ENCODE measurements at places on chromosomes 7 and 10.
A peak's percentile ranks its signal among the peaks of the same experiment; 100 is the strongest.

DNA sequence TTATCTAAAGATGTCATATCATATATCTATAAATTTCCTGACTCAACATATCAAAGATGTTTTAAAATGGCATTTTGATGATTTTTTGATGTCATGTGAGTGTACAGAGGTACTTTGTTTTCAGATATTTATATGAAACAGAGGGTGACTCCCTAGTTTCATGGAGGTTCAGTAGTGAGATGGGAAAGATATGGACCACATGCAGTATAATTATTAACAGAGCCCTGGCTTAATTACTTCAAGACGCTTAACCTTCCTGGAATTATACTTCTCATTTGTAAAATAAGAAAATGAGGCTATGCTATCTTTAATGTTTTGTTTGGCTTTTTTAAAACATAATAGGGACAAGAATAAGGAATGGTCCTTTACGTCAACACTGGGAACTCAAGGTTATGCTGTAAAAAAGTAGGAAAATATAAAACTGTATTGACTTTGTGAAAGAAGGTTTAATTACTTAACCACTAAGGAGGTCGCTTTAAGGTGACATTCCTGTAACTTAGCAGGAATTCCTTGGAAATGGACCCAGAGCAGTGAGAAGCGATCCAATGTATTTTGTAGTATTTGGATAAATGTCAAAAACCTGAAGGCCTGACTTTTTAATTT, 821.0 kb upstream of the IGFBP3 start:
- DNase-seq: no peak

- DNase-seq: peak; percentile 72
Measured at GRCh38 chr7:3154881-3155494, 111.3 kb upstream of the CARD11 start.

DNA sequence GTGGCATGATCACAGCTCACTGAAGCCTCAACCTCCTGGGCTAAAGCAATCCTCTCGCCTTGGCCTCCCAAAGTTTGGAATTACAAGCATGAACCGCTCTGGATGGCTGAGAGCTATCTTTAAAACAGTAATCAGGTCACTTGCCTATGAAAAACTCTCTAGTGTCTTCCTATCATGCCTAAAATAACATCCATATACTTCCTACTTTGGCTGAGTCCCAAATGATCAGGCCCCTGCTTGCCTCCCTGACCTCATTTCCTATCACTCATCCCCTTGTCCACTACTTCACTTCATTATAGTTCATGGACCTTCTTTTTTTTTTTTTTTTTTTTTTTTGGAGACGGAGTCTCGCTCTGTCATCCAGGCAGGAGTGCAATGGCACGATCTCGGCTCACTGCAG, 28.0 kb downstream of the SEPTIN7 start:
- no peak for DNase-seq

- DNase-seq: no peak
Measured at GRCh38 chr7:157613575-157614322, 276.9 kb downstream of the DNAJB6 start.

- no peak for DNase-seq
Measured at GRCh38 chr7:16839646-16840045, 34.8 kb upstream of the AGR2 start.

DNA sequence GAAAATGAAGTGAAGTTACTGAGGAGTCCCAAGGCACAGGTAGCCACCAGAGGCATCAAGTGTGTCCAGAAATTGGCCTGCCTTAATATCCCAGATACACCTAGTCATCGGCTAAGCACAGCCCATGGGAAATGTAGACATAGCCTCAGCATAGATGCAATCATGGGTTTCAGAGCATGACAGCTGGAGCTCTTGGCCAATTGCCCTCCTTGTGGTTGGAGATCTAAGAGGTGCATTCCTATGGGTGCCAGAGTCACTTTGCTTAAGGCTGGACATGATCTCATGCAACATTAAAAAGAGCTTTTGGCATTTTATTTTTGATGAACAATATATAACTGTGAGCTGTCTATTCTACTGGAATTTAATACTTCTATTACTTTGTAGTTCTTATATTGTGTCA, 758.0 kb upstream of the LRRTM3 start:
- no peak for DNase-seq

Data from stimulated activated CD8-positive, alpha-beta memory T cell treated with anti-CD3 and anti-CD28 coated beads, Interleukin-4, amount 100 ng/mL, for 48 hours (primary cell).